ENCODE measurements at places on chromosomes 6 and 20.

DNA sequence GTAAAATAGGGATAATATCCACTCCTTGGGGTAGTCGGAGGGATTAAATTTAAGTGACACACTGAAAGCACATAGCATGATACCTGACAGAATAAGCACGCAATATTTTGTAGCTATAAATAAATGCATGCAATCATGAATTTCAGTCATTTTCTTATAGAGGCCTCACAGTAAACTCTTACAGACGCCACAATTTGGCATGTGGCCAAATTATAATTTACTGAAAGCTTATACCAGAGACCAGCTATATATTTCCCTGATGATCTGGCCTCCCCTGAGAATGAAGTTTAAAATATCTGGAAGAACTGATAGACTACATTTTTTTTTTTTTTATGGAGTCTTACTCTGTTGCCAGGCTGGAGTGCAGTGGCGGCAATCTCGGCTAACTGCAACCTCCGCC lies 40.9 kb downstream of the QRSL1 start:
- no peak for DNase-seq

GRCh38 chr6:128005009-128005408 lies 104.2 kb upstream of the THEMIS start:
- DNase-seq = no peak

GRCh38 chr20:61027218-61027617 lies 224.8 kb upstream of the CDH4 start:
- DNase-seq = no peak

DNA sequence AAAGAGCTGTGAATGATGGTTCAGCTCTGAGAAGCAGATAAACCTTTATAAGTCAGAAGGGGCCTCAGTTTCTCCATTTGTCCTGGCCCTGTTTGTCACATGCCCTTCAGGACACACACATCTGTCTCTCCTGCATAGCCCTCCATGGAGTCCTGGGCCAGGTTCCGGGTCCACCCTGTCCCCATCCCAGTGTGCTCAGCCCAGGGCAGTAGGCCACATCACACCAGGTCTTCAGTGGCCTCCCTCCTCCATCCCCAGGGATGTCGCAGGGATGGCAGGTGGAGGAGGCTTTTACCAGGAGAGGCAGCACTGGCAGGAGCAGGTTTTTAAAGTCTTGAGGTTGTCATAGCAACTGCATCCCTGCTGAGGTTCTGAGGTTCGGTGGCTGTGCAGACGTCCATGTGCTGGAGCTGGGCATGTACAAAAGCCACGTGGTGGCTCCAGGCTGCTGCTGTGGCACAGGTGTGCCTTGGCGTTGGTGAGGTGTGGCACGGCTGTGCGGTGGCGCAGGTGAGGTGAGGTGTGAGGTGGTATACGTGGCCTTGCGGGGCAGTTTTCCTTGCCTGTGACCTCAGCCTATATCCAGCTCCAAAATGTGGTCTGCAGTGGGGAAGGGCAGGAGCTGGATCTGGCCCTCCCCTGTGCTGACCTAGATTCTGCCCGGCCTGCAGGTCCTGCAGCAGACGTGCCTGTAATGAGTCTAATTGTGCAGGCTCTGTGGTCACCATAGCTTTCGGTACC lies 8.0 kb upstream of the NPBWR2 start:
- no peak for DNase-seq

- peak; percentile 15 for DNase-seq
Observed at GRCh38 chr6:10837622-10837994, 731 bp downstream of the MAK start.

DNA sequence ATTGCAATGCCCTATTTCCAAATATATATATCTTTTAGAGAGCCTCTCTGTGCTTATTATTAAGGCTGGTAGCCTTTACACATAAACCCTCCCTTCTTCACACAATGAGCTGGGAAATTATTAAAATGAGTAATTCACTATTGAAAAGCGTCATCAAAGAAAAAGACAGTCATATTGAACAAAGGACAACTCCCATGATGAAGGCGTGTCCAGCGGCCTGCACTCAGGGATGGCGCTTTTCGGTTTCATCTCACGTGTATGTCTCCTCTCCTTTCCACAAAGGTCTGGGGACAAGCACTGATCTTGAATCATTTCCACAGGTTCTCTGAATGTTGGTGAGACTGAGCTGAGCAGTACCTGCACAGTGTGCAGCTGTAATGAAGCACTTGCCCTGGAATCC lies 3.5 kb downstream of the SERPINB9 start:
- no peak for DNase-seq

- no peak for DNase-seq
Observed at GRCh38 chr6:140078561-140079125, 704.2 kb upstream of the CITED2 start.

GRCh38 chr6:92122746-92123145 lies 1296.6 kb downstream of the EPHA7 start:
- DNase-seq = no peak

GRCh38 chr6:34540222-34540621 lies 15.9 kb downstream of the SPDEF start:
- no peak for DNase-seq

- DNase-seq = no peak
Observed at GRCh38 chr6:149984773-149985172, 21.0 kb downstream of the ULBP1 start.

DNA sequence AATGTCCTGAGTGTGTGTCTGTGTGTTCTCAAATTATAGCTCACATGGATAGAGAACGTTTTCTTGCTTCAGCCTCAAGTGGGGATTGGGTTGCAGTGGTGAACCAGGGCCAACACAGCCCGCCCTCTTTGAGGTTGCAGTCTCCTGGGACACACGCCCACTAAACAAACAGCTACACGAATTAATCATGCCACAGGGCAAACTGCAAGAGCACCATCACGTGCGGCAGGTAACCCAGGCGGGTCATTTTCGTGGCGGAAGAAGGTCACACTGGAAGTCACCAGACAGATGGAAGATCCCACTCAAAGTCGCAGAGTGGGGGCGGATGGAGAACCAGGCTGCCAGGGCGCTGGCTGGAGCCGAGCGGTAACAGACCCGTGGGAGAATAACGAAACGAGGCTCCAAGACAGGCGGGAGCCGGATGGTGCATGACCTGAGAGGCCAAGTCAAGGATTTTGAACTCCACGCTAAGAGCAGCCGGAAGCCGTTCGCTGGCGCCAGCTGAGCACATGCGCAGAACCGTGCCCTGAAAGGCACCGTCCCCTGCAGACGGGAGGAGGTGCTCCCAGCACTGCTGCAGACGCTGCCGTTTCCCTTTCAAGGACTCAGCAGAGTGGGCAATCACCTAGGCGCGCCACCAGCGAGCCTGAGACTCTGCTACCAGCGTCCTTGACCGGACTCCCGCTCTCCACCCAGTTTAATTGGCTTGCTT lies 10.7 kb downstream of the DLL1 start:
- DNase-seq = no peak

GRCh38 chr20:6575912-6576401 lies 191.5 kb upstream of the BMP2 start:
- DNase-seq = no peak

DNA sequence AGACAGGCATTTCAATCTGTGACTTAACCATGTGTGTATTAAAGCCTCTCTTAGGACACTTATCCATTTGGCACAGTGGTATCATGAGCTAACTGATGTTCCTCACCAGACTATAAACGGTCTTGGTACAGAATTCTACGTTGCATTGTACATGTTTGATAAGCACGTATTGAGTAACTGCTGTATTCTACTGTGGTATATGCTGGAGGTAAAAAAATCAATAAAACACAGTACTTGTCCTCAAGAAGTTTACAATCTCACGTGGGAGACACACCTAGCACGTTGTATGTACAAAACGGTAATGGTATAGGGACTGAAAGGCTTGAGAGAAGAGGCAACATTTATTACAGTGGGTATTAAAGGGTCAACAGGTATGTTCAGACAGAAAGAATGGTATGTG lies 33.2 kb upstream of the FAM83C start:
- DNase-seq = no peak

GRCh38 chr20:41956338-41957074 lies 338.3 kb upstream of the CHD6 start:
- DNase-seq = no peak

GRCh38 chr20:57609086-57609841 lies 11.0 kb downstream of the ZBP1 start:
- no peak for DNase-seq

- DNase-seq = no peak
Observed at GRCh38 chr6:157755746-157756411, 67.2 kb upstream of the SNX9 start.

All from activated CD8-positive, alpha-beta memory T cell treated with anti-CD3 and anti-CD28 coated beads for 48 hours (primary cell).